ENCODE measurements at places on chromosomes 7 and 10. TPM values are rescaled to one million over a fixed set of nuclear protein-coding genes. Genes with fewer than 3 reads are reported as not detected.

Gene CHRM2
- not detected for total RNA-seq

Gene SH2B2
- total RNA-seq = 10.8 TPM

Gene HOXA13
- 1.5 TPM for total RNA-seq

- H3K27ac ChIP-seq = peak overlapping the region; percentile 94
- H3K4me3 ChIP-seq = peak overlapping the region; percentile 37
- no peaks in the 10 kb centered on the region for H3K36me3 ChIP-seq
- H3K27me3 ChIP-seq = no peaks in the 10 kb centered on the region
- peaks cover 62% of the 10 kb centered on the region for H3K4me1 ChIP-seq
Observed at GRCh38 chr10:31697271-31698180, 231.1 kb downstream of the ARHGAP12 start.

DNA sequence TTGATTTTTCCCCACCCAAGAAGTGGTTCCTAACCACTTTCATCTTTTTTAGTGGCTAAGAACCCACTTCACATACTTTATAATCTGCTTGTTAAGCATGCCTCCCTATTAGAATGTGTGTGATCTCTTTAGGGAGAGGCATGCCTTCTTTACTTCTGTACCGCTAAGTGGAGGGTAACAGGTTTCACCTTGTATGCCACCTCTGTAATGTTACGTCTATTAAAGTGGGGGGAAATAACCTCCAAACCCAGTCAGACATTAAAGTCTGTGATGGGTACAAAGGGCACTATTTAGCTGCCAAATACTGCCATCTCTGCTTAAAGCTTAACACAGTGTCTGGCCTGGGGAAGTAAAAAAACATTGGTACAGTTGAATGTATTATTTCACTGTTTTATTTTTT is 51.9 kb downstream of the EPC1 start:
- peaks cover 16% of the 10 kb centered on the region for H3K36me3 ChIP-seq
- H3K27me3 ChIP-seq = no peaks in the 10 kb centered on the region
- no peak overlapping the region for H3K27ac ChIP-seq
- H3K4me1 ChIP-seq = no peaks in the 10 kb centered on the region
- no peak overlapping the region for H3K4me3 ChIP-seq

- no peak for DNase-seq
- no peaks in the 10 kb centered on the region for H3K36me3 ChIP-seq
- H3K4me1 ChIP-seq = no peaks in the 10 kb centered on the region
- H3K27me3 ChIP-seq = no peaks in the 10 kb centered on the region
Observed at GRCh38 chr7:96074871-96075270, 247.0 kb downstream of the SLC25A13 start.

- no peaks in the 10 kb centered on the region for H3K27me3 ChIP-seq
- no peaks in the 10 kb centered on the region for H3K4me1 ChIP-seq
- H3K27ac ChIP-seq = no peak overlapping the region
- H3K4me3 ChIP-seq = no peak overlapping the region
Observed at GRCh38 chr10:113336549-113337130, 216.2 kb upstream of the HABP2 start.

Data from tibial nerve (tissue), 4 donors.